Effector CD4-positive, alpha-beta T cell (primary cell): ENCODE measurements at places on chromosomes 3 and 15.

GRCh38 chr15:29913528-29914135 is 91.4 kb upstream of the TJP1 start:
- no peak for DNase-seq

DNA sequence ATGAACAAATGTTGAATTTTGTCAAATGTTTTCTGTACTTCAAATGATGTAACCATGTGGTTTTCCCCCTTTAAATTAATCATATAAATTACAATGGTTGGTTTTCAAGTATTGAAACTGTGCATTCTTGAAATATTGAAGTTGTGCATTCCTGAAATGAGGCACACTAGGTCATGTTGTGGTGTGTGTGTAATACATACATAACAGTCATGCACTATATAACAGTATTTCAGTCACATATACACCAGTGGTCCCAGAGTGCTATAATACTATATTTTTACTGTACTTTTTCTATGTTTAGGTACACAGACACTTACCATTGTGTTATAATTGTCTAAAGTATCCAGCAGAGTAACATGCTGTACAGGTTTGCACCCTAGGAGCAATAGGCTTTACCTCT is 11.0 kb upstream of the IQCF5 start:
- no peak for DNase-seq

GRCh38 chr3:32420126-32421038 is 28.7 kb downstream of the CMTM7 start:
- no peak for DNase-seq

DNA sequence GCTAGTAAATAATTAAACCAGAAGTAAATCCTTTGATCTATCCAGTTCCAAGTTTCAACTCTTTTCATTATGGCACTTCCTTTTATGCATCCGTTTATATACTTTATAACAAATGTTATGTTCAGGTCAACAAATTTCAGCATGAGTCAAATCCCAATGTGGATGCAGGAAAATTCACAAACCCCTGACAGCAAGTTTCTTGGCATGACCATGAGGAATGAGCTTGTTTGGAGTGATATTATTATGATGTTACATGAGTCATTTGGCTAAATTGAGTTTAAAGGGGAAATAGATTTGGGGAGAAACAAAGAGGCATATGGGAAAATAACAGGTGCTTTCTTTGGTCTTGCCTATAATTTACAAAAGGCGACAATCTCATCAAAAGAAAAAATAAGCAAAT is 32.1 kb upstream of the KCNMB2 start:
- DNase-seq: no peak
